ENCODE measurements at places on chromosomes 2 and 18.

- DNase-seq, result no peak
These were observed 218.0 kb downstream of the LDLRAD4 start for GRCh38 chr18:13436576-13436975.

- DNase-seq, result peak; percentile 55
These were observed 651 bp downstream of the STK17B start for GRCh38 chr2:196170606-196171247.

GRCh38 chr2:220243571-220243970 lies 616.1 kb downstream of the SLC4A3 start:
- DNase-seq, result peak; percentile 31

- no peak for DNase-seq
These were observed 25.6 kb upstream of the TMEM178A start for GRCh38 chr2:39640107-39640506.

DNA sequence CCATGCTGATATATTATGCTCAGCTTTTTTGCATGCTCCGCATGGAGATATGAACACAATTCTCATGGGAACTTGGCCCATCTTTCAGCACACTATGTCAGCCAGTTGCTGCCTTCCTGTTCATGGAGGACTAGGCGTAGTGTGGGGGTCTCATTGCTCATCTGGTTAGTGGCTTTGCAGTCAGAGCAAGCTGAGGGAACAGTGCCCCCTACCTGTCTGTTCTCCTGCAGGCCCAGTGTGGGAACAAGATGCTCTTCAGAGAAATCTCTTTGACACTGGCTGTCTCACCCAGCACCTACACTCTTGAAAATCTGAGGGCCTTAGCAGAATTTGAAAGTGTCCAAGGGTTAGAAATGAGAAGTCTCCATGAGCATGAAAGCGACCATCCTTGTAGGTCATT lies 47.1 kb downstream of the SPTBN1 start:
- peak; percentile 60 for DNase-seq

DNA sequence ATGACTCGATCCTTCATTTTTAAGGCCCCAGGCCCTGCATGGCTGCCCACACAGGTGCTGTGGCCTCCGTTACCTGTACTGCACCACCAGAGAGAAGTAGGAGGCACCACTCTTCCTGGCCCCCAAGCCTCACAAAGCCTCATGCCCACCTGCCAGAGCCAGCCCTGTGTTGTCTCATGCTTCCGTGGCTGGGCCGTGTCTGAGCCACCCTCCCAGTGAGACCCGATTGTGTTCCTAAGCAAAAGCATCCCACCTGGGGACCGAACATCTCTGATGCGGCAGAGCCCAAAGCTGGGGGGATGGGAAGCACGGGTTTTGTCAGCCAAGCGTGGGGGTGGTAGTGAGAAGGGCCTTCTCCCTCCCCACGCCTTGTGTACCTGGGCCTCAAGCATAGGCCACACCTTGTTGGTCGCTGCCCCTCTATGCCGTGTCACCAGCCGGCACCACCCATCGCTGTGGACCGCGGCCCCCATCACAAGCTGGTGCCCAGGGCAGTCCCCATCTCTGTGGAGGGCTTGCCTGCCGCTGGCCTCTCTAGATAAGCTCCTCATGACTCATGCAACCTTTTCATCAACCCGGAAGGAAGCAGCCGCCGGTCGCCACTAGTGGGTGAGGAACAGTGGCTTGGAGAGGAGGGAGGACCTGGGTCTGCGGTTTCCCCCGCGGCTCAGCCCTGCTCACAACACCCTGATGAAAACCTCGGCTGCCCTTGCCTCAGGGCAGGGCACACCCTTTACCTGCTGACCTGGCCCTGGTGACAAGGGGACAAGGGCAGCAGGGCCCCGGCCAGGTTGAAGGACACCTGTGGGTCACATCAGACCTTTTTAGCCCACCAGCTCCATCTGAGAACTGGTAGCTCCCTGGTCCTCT lies 2.7 kb upstream of the RNPEPL1 start:
- DNase-seq, result peak; percentile 67

DNA sequence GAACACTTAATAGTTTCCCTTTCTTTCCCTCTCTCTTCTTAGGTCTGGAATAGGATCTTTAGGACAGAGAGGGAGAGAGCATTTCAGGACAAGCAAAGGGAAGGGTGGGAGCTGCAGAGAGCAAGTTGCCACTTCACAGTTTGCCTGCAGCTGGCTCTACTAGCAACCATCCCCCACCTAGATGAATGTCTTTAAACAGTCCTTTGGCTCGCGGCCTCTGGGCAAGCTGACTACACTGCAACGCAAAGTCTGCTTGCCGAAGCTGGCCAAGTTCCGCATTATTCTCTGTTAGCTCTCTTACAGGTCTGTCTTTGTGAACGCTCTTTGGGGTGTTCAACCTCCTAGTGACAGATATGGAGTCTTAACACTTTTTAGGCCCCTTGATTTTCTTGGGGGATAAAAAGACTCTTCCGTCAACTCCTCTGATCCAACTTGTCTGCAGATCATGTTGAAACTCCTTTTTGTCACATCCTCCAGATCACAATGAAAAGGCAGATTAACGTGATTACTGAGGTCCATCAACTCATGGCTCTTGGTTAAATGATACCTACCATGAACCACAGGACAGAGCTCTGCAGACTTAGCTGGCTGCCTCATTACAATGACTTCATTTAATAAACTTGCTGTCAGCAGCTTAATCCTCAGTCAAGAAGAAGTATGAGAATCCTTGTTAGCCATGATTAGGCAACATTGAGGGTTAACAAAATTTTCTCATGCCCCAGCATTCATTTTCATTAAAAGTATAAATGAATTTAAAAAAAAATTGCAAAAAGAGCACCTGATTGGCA lies 74.6 kb downstream of the SLC4A3 start:
- peak; percentile 14 for DNase-seq

- DNase-seq, result no peak
These were observed at the start of gene PAX8 for GRCh38 chr2:113278742-113279139. Gene PAX8 (minus strand): TSS chr2:113278921. CDS start chr2:113278394, 527 bp downstream.

DNA sequence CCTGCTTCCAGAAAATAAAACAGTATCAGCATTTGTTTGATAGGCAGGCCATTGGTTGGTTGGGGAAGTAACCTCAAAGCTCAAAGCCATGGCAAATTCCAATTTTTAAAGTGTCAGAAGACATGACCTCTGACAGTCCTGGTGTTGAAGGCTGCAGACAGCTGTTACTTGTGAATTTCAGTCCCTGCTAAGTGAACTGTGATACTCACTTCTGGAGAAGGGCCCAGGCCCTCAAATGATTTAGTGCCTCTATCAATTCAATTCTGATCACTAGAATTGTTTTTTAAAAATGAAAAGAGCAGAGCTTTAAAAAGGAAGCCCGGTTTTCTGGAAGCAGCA lies 23.1 kb downstream of the MRPL44 start:
- no peak for DNase-seq

GRCh38 chr18:57443247-57443646 lies 8.1 kb downstream of the ONECUT2 start:
- DNase-seq, result no peak

DNA sequence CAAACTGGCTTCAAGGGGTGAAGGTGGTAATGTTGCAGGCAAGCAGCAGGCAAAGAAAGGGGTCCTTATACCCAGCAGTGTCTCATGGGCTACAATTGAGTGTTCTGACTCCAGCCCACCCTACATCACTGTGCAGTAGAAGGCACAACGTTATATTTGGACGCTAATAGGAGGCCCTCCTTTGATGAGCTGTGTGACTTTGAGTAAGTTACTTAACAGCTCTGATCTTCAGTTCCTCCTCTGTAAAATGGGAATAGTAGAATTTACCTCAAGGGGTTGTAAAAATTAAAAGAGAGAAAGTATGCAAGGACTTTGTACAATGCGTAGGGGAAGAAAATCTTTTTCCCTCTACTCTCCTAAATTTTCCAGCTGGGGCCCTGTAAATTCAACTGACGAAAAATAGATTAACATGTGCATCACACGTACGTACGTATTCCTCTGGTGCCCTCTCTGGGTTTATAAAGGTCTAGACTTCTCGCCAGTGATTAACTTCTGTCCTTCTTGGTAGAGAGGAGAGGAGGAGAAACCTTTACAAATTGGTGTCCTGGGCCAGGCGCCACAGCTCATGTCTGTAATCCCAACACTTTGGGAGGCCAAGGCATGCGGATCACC lies 57.6 kb upstream of the REL start:
- no peak for DNase-seq

DNA sequence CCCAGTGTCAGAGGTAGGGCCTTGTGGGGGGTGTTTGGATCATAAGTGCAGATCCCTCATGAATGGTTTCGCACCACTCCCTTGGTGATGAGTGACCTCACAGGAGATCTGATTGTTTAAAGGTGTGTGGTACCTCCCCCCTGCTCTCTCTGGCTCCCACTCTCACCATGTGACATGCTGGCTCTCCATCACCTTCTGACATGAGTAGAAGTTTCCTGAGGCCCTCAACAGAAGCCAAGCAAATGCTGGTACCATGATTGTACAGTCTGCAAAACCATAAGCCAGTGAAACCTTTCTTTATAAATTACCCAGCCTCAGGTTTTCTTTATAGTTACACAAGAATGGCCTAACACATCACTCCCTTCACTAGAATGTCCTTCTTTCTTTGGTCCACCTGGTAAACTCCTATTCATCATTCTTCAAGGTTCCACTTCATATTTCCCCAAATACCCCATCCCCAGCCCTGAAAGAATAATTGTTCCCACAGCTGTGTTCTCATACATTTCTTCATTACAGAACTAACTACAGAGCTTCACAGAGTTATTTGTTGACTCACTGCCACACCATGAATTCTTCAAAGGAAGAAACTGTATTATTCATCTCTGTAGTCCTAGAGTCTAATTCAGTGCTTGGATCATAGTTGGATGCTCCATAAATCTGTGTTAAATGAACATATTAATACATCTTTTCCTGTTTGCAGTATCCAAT lies 81.2 kb upstream of the STK17B start:
- DNase-seq, result no peak

DNA sequence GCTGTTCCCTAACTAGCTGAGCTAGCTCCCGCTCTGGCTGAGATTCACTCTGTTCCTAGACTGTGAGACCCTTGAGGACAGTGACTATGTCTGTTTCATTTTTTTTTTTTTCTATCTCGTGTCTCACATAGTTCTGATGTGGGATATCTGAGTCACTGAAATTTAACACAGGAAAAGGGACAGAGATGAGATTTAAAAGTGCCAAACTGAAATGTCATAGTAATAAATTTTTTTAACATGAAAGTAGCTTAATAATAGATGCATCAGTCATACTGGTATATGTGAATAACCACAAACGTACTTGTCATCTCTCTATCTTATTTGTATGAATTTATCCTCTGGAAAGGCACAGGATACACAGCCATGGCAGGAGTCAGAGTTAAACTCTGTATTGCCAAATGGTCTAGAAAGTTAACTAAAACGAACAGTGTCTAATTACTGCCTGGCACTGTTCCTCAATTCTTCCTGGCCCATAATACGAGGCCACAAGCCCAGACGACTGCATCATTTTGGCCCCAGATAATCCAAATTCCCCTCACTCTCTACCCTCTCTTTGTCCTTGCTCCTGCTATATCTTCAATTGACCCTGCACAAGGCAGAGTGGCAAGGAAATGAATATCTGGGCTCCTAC lies 87.5 kb downstream of the SATB2 start:
- no peak for DNase-seq

- peak; percentile 66 for DNase-seq
These were observed 143.4 kb upstream of the SMAD7 start for GRCh38 chr18:49094136-49094535.

DNA sequence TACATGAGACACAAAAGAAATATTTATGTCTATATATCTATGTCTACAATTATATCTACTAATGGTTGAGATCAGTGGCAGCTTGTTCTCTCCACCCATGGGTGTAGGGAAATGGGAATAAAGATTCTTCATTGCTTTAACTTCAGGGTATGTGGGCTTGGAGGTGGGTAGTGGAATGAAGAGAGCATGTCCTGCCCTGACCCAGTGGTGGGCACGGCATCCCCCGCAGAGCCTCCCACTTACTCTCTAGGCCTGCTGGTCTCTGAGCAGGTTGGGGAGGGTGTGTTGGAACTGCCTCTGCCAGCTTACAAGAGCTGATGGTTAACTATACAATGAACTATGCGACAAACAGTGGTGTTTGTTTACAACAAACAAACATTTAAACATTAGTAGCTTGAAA lies 152.5 kb upstream of the SKOR2 start:
- no peak for DNase-seq

GRCh38 chr2:121189661-121190381 lies 95.2 kb downstream of the TFCP2L1 start:
- DNase-seq, result no peak

- DNase-seq, result no peak
These were observed 186.9 kb upstream of the PXDN start for GRCh38 chr2:1931003-1931914.

GRCh38 chr2:138964418-138964817 lies 184.2 kb upstream of the NXPH2 start:
- no peak for DNase-seq

DNA sequence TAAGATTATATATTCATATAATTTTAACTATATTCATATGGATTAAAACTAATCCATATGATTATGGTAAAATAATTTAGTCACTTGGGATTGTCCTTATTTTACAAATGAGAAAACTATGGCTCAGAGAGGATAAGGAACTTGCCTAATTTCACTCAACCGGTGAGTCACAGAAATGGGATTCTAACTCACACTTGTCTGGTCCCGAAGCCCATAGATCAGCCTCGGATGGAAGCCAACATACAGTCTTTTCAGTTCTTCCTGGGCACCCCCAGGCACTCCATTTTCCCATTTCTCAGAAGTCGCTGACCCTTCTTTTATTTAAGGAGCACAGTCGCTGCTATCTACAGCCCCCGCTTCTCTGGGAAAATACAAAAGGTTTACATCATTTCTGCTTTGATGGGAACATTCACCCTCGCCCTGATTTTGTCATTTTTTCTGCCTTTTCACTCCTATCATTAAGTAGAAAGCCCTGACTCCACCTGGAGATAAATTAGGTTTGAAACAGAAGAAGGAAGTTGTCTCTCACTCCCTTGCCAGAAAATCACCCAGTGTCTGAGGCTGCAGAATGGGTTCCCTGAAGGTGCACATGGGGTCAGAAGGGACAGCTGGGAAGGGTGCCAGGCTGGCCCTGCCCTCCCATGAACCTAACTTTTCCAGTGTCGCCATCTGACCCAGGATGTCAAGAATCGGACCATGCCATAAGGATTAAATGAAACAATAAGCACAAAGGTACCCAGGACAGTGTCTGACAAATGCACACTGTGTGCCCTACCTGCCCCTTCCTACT lies 36.6 kb downstream of the CYP1B1 start:
- peak; percentile 36 for DNase-seq

DNA sequence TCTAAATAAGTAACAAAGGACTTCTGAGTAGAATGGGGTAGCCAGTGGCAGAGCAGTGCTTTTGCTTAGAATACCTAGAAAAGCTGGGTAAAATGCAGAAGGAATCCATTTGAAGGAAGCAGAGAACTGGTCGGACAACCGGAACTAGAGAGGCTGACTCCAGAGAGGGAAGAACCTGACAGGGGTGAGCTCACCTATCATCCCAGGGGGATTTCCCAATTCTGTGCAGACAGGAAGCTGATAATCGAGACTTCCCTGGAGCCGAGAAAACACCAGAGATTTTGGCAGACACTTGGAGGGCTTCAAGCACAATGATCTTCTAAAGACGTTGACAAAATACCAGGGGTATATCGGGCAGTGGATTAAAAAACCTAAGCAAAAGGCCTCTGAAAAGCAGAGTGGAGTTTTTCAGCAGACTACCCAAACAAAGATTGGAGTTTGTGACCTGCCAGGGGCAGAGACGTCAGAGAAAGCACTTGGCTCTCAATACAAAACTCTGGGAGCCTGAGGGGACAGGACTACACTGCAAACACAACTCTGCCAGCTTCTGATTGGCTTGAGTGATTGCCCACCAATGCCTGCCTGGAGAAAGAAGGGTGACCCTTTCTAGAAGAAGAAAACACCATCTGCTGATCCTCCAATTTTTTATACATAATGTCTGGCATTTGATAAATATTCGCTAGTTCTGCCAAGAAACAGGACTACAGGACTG lies 67.5 kb upstream of the TTN start:
- DNase-seq, result peak; percentile 49

- no peak for DNase-seq
These were observed 3.0 kb downstream of the SIX2 start for GRCh38 chr2:45006041-45006941.

All from fibroblast of pulmonary artery (primary cell).